Activated CD8-positive, alpha-beta T cell treated with anti-CD3 and anti-CD28 coated beads for 36 hours (primary cell): ENCODE measurements at places on chromosomes 4 and X. TPM values are rescaled to one million over a fixed set of nuclear protein-coding genes. Genes with fewer than 3 reads are reported as not detected.

The CSAG1 gene
- total RNA-seq = not detected

The ABLIM2 gene
- 0.54 TPM for total RNA-seq

The SLC49A3 gene
- 0.23 TPM for total RNA-seq

The TREX2 gene
- 0.78 TPM for total RNA-seq

The AFM gene
- total RNA-seq = not detected

The TNMD gene
- not detected for total RNA-seq

The LDB2 gene
- total RNA-seq = not detected

GRCh38 chr4:41718907-41719306, 29.6 kb downstream of the PHOX2B start:
- DNase-seq = no peak

GRCh38 chr4:146134761-146135445, 40.6 kb upstream of the LSM6 start:
- DNase-seq = no peak

DNA sequence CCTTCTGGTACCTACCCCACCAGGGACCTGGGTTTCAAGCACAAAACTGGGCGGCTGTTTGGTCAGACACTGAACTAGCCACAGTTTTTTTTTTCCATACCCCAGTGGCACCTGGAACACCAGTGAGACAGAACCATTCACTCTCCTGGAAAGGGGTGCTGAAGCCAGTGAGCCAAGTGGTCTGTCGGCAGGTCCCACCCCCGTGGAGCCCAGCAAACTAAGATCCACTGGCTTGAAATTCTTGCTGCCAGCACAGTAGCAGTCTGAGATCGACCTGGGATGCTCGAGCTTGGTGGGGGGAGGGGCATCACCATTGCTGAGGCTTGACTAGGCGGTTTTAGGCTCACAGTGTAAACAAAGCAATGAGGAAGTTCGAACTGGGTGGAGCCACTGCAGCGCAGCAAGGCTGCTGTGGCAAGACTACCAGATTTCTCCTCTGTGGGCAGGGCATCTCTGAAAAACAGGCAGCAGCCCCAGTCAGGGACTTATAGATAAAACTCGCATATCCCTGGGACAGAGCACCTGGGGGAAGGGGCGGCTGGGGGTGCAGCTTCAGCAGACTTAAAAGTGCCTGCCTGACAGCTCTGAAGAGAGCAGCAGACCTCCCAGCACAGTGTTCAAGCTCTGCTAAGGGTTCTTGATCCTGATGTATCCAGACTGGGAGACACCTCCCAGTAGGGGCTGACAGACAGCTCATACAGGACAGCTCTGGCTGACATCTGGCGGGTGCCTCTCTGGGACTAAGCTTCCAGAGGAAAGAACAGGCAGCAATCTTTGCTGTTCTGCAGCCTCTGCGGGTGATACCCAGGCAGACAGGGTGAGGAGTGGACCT, 223.0 kb downstream of the COX18 start:
- DNase-seq = no peak

- no peak for DNase-seq
Measured at GRCh38 chr4:14743601-14744000, 258.7 kb upstream of the CPEB2 start.

DNA sequence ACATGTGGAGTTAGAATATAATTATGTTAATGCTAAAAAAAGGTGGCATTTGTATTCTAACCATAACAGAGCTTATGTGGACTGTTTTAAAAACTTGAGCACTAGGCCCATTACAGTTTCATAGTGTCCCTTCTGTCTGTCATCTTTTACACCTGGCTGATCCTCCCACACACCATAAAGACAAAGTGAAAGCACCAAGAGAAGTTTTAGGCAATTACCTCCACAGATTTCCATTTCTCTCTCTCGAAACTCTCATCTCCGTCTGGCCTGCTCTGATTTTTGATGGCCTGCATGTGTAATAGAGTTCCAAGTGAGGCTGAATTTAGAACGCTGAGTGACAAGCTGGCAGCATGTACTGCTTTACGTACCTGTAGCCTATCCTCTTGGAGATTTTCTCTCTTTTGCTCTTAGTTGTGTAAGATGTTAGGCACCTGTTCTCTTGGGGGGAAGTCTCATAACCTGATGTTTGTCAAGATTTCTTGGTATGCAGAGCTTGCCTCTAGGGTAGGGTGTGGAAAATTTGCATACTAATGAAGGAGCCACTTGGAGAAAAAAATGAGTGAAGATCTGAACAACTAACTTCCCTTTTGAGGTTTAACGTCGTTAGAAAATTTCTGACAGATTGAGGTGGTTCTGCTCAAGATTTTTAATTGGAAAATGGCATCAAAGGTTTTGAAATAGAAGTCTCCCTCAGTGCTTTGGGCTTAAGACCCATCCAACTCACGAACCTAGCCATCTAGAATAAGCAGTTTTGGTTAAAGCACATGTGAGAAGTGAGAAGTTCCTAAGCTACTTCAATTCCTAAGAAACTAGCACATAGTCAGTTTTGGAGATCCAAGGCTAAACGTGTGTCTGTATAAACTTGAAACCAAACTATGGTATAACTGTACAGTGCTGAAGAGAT, 57.6 kb upstream of the RAP1GDS1 start:
- DNase-seq = no peak

- no peak for DNase-seq
Measured at GRCh38 chr4:38752372-38752940, 30.3 kb downstream of the TLR10 start.

DNA sequence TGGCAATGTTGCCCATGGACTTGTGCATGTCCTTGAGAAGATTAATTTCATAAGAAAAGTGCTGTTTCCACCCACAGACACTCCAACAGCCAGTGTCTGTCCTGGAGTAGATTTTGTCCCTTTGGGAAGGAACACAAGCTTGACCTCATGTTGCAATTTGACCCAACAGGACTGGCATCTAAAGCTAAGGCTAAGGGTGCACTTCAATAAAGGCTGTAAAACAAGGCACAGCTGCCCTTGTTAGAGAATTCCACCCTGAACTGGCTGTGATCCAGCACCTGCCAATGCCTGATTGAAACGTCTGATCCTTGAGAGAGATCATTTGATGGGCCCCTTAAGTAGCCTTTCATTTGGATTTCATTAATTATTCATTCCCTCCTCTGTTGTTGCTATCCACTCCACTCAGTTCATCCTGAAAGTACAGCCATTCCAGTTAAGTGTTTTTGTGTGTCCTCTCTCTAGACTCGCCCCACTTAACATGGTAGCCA, 56.2 kb downstream of the CD99L2 start:
- no peak for DNase-seq

GRCh38 chr4:160847228-160847627, 1316.6 kb downstream of the FSTL5 start:
- no peak for DNase-seq

DNA sequence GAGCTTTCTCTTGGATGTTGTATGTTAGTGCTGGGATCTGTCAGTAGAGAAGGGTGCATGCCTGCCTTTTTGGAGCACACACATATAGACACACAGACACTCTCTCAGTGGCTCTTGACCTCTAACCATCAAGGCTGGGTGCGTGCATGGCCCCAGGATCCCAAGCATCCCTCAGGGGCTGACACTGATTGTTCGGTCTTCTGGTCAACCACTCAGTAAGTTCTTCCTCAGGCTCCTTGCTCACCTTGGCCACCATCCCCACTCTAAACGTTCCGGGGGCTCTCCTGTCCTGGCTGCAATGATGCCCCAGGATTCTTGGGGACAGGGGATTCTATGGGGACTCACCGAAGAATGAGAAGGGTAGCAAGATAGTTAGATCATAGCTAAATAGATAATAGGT, 179.6 kb downstream of the SHOX start:
- DNase-seq = no peak

DNA sequence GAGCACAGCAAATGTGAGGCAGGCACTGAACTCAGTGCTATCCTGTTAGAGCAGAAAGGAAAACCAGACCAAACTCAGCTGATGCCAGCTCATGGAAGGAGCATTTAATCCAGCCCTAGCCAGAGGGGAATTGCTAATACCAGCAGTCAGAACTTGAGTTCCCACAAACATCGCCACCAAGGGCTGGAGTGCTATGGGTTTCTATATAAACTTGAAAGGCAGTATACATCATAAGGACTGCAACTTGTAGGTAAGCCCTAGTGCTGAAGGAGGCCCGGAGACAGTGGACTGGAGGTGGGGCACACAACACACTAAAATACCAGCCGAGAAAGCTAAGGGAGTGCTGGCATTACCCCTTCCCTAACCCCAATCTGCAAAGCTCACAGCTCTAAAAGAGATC, 440.2 kb downstream of the PRR32 start:
- DNase-seq = no peak

DNA sequence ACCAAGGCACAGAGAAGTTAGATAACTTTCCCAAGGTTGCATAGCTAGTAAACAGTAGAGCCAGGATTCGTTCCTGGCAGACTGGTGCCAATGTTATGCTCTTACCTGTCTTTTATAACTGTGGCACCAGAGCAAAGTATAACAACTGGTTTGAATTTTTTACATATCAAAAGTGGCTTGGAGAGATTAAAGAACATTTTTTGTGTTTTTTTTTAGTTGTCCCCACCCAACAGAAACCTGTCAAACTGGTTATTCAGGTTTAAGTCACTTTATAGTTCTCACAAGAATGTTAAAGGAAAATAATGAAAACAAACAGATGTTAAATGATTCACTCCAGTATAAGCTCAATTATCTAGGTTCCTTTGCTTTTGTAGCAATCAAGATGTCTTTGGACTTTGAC, 15.6 kb upstream of the FAM47E start:
- DNase-seq = no peak

DNA sequence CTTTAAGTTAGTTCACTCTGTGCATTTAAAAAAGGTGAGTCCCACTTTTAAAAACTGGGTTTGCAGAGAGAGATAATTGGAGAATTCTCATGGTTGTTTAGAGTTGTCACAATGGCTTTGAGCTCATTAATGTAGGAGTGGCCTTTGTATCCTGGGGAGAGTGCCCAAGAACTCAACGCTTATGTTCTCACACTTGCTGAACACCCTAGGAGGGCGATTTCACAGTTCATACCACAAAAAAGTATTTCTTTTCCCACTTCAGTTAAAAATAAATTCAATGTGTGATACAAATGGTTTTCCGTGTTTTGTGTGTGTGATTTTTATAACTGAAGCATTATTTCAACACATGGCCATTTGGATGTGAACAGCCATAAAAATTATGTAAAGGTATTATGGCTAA, 8.4 kb downstream of the EMCN start:
- no peak for DNase-seq

- no peak for DNase-seq
Measured at GRCh38 chr4:99670409-99671073, 12.9 kb upstream of the C4orf54 start.

- DNase-seq = no peak
Measured at GRCh38 chr4:101186567-101187184, 160.7 kb downstream of the PPP3CA start.

- no peak for DNase-seq
Measured at GRCh38 chrX:46589977-46590723, 16.6 kb downstream of the CHST7 start.

GRCh38 chrX:49233176-49233575, at the start of gene CACNA1F:
Gene CACNA1F, minus strand, starts transcription at chrX:49233340. Its CDS starts 31 bp downstream, at chrX:49233309.
- no peak for DNase-seq

- DNase-seq = no peak
Measured at GRCh38 chr4:116332508-116332907, 752.9 kb downstream of the TRAM1L1 start.

GRCh38 chrX:34875204-34875603, 67.4 kb upstream of the FAM47B start:
- no peak for DNase-seq
